ENCODE measurements at places on chromosomes 5 and 9.

- DNase-seq: no peak
These were observed 177.9 kb upstream of the KLF4 start for GRCh38 chr9:107667231-107668070.

- no peak for DNase-seq
These were observed 5.1 kb upstream of the SMIM15 start for GRCh38 chr5:61167382-61167781.

DNA sequence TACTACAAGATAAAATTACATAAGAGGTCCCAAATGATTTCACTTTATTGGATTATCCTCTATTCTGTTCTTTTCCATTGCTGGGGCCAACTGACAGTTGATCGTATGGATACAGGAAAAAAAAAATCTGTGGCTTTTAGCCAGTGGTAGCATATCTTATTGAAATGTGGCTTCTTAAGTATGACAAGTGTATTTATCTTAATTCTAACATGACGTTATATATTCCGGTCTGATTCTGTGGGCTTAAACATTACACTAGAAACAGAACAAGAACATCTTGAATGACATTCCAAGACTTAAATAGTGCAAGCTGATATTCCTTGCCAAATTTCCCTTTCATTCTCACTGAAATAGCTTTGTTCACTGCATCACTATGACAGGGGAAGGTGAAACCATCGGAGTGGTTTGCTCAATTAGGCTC, 117.9 kb downstream of the INSYN2B start:
- no peak for DNase-seq

DNA sequence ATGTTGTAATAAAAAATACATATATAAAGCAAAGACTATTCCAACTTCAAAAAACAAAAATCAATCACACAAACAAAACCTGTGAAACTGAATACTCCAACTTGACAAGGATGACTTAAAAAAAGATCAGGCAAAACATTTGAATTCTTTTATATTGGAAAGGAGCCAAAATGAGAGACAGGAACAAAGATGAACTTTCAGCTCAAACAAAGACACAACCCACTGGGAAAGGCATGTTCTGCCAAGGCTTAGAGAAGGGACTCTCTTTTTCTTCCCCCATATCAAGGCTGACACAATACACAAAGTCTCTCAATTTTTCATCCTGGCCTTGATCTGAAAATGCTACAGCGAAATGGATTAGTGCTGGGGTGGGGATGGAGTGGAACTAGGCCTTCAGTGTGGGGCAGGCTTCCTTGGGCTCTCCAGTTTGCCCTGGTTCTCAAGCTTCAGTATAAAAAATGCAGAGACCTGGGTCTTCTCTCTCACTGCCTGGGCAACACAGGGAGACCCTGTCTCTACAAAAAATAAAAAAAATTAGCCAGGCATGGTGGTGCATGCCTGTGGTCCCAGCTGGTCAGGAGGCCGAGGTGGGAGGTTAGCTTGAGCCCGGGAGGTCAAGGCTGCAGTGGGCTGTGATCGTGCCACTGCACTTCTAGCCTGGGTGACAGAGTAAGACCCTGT, 11.6 kb upstream of the FAM169A start:
- no peak for DNase-seq

- DNase-seq: no peak
These were observed 59.6 kb upstream of the ADAMTS19 start for GRCh38 chr5:129400395-129400983.
